ENCODE measurements at places on chromosomes 3 and 15. TPM values are rescaled to one million over a fixed set of nuclear protein-coding genes. Genes with fewer than 3 reads are reported as not detected.

DNA sequence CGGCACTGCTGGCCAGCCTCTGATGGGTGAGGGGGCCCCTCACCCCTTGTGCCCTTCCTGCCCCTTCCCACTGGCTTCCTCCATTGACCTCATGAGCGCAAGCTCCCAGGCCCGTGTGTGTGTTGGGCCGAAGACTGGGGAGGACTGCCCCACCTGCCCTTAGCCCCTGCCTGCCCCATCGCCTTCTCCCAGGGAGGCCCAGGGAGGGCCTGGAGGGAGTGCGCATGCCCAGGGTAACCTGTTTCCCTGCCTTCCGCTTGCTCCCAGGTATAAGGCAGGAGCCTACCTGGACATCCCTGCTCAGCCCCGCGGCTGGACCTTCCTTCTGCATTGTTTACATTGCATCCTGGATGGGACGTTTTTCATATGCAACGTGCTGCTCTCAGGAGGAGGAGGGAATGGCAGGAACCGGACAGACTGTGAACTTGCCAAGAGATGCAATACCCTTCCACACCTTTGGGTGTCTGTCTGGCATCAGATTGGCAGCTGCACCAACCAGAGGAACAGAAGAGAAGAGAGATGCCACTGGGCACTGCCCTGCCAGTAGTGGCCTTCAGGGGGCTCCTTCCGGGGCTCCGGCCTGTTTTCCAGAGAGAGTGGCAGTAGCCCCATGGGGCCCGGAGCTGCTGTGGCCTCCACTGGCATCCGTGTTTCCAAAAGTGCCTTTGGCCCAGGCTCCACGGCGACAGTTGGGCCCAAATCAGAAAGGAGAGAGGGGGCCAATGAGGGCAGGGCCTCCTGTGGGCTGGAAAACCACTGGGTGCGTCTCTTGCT is 8.8 kb downstream of the DLL4 start:
- no peaks in the 10 kb centered on the region for H3K27me3 ChIP-seq
- DNase-seq = no peak
- H3K36me3 ChIP-seq = no peaks in the 10 kb centered on the region
- H3K4me3 ChIP-seq = no peak overlapping the region

POLQ gene
- total RNA-seq = 0.40 TPM

DNA sequence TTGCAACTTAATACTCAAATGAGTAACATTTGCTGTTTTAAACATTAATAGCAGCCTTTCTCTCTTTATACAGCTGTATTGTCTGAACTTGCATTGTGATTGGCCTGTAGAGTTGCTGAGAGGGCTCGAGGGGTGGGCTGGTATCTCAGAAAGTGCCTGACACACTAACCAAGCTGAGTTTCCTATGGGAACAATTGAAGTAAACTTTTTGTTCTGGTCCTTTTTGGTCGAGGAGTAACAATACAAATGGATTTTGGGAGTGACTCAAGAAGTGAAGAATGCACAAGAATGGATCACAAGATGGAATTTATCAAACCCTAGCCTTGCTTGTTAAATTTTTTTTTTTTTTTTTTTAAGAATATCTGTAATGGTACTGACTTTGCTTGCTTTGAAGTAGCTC is 40.3 kb downstream of the CTNNB1 start:
- H3K4me1 ChIP-seq = no peaks in the 10 kb centered on the region
- DNase-seq = no peak
- peaks cover 42% of the 10 kb centered on the region for H3K36me3 ChIP-seq
- H3K27ac ChIP-seq = no peak overlapping the region
- no peak overlapping the region for H3K4me3 ChIP-seq

RTP1 gene
- total RNA-seq = not detected

- no peak overlapping the region for H3K4me3 ChIP-seq
- peaks cover 9% of the 10 kb centered on the region for H3K4me1 ChIP-seq
- H3K36me3 ChIP-seq = no peaks in the 10 kb centered on the region
These were observed 46.4 kb upstream of the IQSEC1 start for GRCh38 chr3:13119471-13120220.

DNA sequence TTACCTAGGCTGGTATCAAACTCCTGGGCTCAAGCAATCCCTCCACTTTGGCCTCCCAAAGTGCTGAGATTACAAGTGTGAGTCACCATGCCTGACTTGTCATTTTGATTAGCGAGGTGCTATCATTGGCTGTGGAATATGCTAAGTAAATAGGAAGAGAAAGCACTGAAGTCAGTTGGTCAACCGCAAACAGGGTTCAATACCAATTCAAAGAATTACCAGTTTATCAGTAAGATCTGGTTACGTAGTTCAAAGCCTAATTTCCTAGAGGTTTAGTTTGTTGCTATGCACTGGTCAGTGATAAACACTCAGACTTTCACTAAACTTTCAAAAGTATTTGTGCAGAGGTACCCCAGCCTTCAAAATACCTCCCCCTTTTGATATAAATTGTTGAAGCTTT is 29.5 kb downstream of the GLB1 start:
- no peak for DNase-seq
- no peak overlapping the region for H3K27ac ChIP-seq
- H3K36me3 ChIP-seq = no peaks in the 10 kb centered on the region
- no peaks in the 10 kb centered on the region for H3K4me1 ChIP-seq
- no peak overlapping the region for H3K4me3 ChIP-seq

DNA sequence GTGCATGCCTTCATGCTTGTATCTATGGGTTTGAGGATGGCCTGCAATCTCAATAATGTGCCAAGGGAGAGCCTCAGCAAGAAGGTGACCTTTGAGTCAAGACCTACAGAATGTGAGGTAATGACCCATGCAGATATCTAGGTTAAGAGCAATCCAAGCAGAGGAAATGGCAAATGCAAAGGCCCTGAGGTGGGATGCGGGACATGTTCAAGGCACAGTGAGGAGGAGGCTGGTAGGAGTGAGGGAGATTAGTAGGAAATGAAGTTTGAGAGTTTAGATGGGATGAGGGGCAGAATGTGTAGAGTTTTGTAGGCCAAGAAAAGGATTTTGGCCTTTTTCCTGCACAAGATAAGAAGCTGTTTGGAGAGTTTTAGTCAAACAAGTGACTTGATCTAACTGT is 4.7 kb upstream of the MAP2K5 start:
- H3K4me1 ChIP-seq = peaks cover 5% of the 10 kb centered on the region
- no peak overlapping the region for H3K27ac ChIP-seq
- no peaks in the 10 kb centered on the region for H3K27me3 ChIP-seq

AADACL2 gene
- not detected for total RNA-seq

DNA sequence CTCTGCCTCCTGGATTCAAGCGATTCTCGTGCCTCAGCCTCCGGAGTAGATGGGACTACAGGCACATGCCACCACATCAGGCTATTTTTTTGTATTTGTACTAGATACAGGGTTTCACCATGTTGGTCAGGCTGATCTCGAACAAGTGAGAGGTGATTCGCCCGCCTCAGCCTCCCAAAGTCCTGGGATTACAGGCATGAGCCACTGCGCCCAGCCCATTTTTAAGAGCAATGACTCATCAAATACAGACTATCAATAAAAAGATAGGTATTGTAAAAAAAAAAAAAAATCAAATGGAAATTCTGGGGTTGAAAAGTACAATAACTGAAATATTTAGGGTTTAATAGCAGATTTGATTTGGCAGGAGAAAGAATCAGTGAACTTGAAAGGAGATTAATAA is 129.0 kb downstream of the TJP1 start:
- peaks cover 34% of the 10 kb centered on the region for H3K4me1 ChIP-seq
- H3K27ac ChIP-seq = no peak overlapping the region
- H3K36me3 ChIP-seq = no peaks in the 10 kb centered on the region
- no peak overlapping the region for H3K4me3 ChIP-seq
- DNase-seq = no peak

AP3B2 gene
- 1.4 TPM for total RNA-seq

GRCh38 chr3:13536432-13536831 is 12.5 kb upstream of the FBLN2 start:
- H3K36me3 ChIP-seq = no peaks in the 10 kb centered on the region
- no peak overlapping the region for H3K4me3 ChIP-seq
- no peaks in the 10 kb centered on the region for H3K4me1 ChIP-seq
- H3K27me3 ChIP-seq = no peaks in the 10 kb centered on the region
- DNase-seq = no peak

DNA sequence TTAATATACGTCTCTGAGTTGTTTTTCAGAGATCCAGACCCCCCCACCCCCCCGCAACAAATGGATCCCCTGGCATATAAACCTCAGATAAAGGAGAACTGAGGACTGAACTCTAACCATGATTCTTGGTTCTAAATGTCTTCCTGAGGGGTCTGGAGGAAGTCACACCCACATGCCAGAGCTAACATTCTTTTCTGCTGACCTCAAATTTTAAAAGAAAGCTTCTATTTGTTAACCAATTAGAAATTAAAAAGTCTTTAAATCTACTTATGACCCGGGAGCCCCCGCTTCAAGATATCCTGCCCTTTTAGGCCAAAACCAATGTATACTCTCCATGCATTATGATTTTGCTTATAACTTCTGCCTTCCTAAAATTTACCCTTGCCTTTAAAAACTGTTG is 188.3 kb downstream of the ECT2 start:
- no peak overlapping the region for H3K27ac ChIP-seq
- no peaks in the 10 kb centered on the region for H3K36me3 ChIP-seq
- no peak for DNase-seq
- no peaks in the 10 kb centered on the region for H3K27me3 ChIP-seq
- no peak overlapping the region for H3K4me3 ChIP-seq
- H3K4me1 ChIP-seq = no peaks in the 10 kb centered on the region

DNA sequence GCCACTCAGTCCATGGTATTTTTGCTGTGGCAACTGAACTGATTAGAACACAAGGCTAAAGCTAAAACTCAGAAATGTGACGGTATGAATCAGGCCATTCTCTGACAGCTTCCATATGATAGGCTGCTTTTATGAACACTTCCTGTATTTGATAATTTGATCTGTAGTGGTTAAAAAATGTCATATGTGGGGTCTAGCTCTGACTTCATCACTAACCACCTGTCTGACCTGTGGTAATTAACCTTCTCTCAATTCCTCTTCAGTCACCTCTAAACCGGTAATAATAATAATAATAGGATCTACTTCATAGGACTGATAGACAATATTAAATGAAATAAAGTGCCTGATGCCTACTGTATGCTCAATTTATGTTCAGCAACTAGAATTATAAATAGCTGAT is 223.2 kb downstream of the MBNL1 start:
- H3K27me3 ChIP-seq = no peaks in the 10 kb centered on the region
- H3K36me3 ChIP-seq = no peaks in the 10 kb centered on the region
- no peak for DNase-seq
- no peaks in the 10 kb centered on the region for H3K4me1 ChIP-seq
- no peak overlapping the region for H3K4me3 ChIP-seq
- no peak overlapping the region for H3K27ac ChIP-seq

DNA sequence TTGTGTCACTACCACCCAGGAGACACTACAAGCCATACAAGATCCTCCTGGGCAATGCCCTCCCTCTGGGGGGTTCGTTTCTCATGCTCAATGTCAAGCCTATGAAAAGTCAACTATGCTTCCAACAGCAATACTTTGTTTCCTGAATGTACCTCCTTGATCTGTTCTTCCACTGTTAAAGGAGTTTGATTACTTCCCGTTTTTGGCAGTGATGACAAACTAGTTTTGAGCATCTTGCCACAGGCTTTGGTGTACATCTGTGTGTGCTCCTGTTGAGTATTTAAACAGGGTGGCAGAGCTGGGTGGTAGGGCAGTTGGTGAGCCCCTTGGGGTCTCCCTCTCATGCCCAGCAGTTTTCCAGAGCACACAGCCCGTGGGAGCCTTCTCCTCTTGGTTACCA is 81.4 kb downstream of the IL12A start:
- H3K4me3 ChIP-seq = no peak overlapping the region
- DNase-seq = no peak
- no peaks in the 10 kb centered on the region for H3K4me1 ChIP-seq
- H3K27ac ChIP-seq = no peak overlapping the region

DNA sequence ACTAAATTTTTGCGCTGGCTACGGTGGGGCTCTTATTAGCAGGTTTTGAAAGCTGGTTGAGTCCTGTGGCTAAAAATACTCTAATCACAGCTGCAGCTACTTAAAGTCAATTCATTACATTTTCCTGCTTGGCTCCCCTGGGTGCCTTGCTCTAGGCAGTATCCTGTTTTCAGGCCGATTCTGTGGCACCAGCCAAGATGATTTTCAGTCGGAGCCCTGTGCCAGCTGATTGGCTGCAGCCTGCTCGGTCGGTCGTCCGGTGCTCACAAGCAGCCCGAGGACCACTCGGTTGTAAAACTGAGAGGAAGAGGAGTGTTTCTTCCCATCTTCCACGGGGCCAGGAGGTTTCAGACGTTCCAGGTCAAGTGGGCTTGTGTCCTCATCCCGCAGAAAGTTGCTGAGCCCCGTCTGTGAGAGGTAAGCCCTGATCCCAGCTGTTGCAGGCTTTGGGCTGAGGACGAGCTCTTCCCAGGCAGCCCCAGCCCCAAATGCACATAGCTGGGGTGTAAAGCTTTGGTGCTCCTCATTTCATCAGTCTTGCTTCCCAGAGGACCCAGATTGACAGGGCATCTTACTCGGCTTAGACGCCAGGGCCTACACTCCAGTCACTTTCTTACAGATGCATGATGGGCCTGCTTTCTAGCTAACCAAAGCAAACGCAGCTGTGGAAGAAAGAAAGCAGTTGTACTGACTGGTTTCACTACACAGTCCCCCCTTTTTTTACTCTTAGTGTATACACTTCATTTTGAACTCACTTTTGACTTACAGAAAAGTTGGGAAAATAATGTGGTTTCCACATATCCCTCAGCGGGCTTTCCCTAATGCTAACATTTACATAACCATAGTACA is 15.9 kb downstream of the LYSMD4 start:
- H3K4me1 ChIP-seq = peaks cover 15% of the 10 kb centered on the region
- H3K27me3 ChIP-seq = no peaks in the 10 kb centered on the region
- no peak overlapping the region for H3K27ac ChIP-seq
- DNase-seq = no peak

DNA sequence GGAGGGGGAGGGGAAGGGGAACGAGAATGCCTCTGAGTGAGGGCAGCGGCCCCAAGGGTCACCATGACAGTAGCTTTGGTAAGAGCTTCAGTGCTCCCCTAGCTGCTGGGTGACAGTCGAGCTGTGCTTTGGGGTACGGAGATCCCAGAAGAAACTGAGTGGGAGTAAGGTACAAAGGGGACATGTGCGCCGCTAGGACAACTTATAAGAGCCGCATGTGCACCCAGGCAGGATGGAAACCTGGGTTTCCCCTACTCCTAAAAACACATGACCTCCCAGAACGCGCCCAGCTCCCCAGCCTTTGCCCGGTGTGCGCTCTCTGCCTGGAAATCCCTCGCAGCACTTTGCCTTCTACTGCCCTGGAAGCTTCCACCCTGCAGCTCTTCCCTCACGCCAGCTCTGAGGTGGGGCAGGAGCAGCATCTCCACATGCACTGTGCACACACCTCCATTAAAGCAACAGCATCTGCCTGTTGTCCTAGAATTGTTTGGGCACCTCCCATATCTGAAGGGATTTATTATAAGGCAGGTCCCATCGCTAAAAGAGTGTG is 232.2 kb downstream of the ADAMTS17 start:
- DNase-seq = no peak
- no peaks in the 10 kb centered on the region for H3K27me3 ChIP-seq
- no peak overlapping the region for H3K4me3 ChIP-seq
- no peak overlapping the region for H3K27ac ChIP-seq

DNA sequence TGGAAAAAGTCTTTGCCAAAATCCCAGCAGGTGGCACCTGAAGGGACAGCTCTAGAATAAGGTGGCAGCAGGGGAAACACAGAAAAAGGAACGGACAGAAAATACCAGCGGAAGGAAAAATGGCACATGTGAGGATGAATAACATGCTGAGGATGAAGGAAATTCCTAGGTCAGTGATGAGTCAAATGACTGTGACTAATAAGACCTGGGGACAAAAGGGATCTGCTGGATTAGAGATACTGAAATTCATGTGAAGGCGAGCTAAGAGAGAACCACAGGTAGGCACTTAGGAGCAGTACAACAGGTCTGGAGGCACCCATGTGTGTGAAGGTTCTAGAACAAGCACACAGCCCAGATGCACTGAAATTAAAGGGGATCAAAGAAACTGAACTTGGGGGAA is 482.5 kb downstream of the FOXP1 start:
- DNase-seq = no peak
- no peaks in the 10 kb centered on the region for H3K27me3 ChIP-seq
- H3K4me1 ChIP-seq = peaks cover 52% of the 10 kb centered on the region
- no peak overlapping the region for H3K27ac ChIP-seq
- no peak overlapping the region for H3K4me3 ChIP-seq
